WTC11 (cell line): ENCODE measurements at places on chromosomes 2 and 18. TPM values are rescaled to one million over a fixed set of nuclear protein-coding genes. Genes with fewer than 3 reads are reported as not detected.

GRCh38 chr2:200310545-200310971 lies 4.1 kb downstream of the SPATS2L start:
- H3K4me1 ChIP-seq: peaks cover 75% of the 10 kb centered on the region
- H3K36me3 ChIP-seq: peaks cover 2% of the 10 kb centered on the region; the same call in 1 of the 2 replicates
- H3K27me3 ChIP-seq: no peaks in the 10 kb centered on the region; the same call in 1 of the 2 replicates
- H3K4me3 ChIP-seq: peak overlapping the region; percentile 51

BMP10 gene
- total RNA-seq: not detected in 3 replicates

SGPP2 gene
- 0.07 to 0.11 TPM (median 0.07 TPM) in 3 replicates for total RNA-seq

ANKRD62 gene
- not detected in 3 replicates for total RNA-seq

- H3K27ac ChIP-seq: no peak overlapping the region
- peaks cover 17% of the 10 kb centered on the region for H3K4me1 ChIP-seq
- peaks cover 44% of the 10 kb centered on the region for H3K36me3 ChIP-seq
- no peaks in the 10 kb centered on the region for H3K27me3 ChIP-seq
Measured at GRCh38 chr2:42742740-42743658, 20.9 kb downstream of the OXER1 start.

DNA sequence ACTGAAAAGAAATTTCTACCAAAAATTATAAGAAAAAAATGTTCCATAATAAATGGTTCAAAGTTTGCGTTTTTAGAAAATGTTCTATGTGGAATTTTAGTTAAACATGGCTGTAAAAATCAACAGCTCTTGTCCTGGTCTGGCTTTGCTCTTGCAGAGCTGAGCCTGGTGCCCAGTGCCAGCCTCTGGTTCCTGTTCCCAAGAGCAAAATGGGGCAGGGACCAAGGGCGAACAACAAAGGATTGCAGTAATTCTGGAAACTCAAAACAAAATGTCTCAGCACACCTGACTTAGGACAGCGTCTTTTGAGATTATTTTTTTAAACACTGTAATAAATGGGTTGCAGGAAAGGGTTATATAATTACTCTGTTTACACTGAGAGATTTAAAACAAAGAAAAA lies 174.7 kb downstream of the ANAPC1 start:
- peaks cover 59% of the 10 kb centered on the region for H3K4me1 ChIP-seq
- H3K27ac ChIP-seq: no peak overlapping the region
- DNase-seq: no peak
- H3K4me3 ChIP-seq: no peak overlapping the region
- peaks cover 16% of the 10 kb centered on the region for H3K36me3 ChIP-seq

TEX44 gene
- not detected in 3 replicates for total RNA-seq

- no peak overlapping the region for H3K4me3 ChIP-seq
- H3K4me1 ChIP-seq: peaks cover 22% of the 10 kb centered on the region
- no peak for DNase-seq
- no peaks in the 10 kb centered on the region for H3K36me3 ChIP-seq
Measured at GRCh38 chr2:232892843-232893242, 22.8 kb downstream of the SNORC start.

DNA sequence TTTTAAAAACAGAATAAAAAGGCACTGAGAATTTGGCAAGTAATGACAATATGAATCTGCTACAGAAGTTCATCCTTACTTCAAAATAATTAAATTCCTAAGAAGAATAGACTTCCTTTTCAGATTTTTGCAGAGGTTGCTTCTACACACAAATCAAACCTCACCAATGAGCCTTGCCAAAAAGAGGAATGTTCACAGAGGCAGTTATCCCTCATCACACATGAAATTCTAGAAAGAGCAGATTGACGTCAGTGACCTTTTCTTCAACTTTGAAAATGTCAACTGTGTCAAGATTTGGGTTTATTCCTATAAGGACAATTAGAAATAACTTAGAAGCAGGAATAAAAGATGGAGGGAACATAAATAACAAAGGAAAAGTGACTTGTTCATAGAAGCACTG lies 64.6 kb downstream of the MBD2 start:
- DNase-seq: no peak
- no peaks in the 10 kb centered on the region for H3K4me1 ChIP-seq
- no peaks in the 10 kb centered on the region for H3K36me3 ChIP-seq
- no peaks in the 10 kb centered on the region for H3K27me3 ChIP-seq
- no peak overlapping the region for H3K27ac ChIP-seq

CHRNG gene
- 0.20 TPM in 1 of 3 replicates, not detected in the others for total RNA-seq

DNA sequence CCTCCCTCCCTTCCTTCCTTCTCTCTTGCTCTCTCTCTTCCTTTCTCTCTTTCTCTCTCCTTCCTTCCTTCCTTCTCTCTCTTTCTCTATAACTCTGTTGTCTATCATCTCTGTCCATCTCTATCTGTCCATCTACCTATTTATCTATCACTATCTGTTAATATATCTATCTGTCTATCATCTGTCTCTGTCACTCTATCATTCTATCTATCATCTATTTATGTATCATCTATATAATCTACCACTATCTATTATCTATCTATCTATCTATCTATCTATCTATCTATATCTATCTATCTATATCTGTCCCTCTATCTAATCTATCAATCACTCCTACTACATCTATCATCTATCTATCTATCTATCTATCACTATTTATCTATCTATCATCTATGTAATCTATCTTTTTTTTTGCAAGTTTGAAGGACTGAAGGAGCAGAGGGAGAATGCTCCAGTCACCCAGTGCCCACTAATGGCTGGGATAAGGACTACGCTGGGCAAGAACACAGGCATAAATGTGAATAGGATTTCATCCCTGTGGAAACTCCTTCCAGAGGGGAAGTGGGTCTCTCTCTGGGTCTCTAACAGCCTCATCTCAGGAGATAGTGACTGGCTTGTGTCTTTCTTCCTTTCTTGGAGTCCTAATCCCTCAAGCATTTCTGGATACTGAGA lies 427.0 kb downstream of the LPIN1 start:
- no peak overlapping the region for H3K4me3 ChIP-seq
- H3K27ac ChIP-seq: no peak overlapping the region
- no peaks in the 10 kb centered on the region; the same call in 1 of the 2 replicates for H3K27me3 ChIP-seq
- H3K36me3 ChIP-seq: no peaks in the 10 kb centered on the region

GRCh38 chr2:231104115-231104713 lies 20.6 kb downstream of the HTR2B start:
- no peaks in the 10 kb centered on the region for H3K27me3 ChIP-seq
- no peak overlapping the region for H3K4me3 ChIP-seq
- no peaks in the 10 kb centered on the region for H3K4me1 ChIP-seq
- DNase-seq: peak; percentile 59
- H3K36me3 ChIP-seq: peaks cover 32% of the 10 kb centered on the region

DNA sequence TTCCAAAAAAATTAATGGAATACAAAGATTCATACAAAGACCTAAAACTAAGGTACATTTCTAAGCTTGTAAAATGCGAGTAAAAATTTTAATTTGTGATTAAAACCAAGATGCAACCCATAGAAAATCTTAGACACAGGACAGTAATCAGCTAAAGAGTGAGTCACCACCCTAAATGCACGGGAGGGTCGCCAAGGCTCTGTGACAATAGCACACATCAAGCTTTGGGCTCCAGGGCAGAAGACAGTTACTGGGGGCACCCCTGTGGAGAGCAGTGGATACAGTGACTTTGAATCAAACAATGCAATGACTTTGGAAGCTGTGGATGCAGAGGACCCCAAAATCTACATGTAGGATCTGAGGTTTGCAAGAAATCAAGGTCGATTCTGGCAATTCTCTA lies 7.5 kb downstream of the FLACC1 start:
- H3K27ac ChIP-seq: no peak overlapping the region
- H3K4me3 ChIP-seq: no peak overlapping the region
- H3K36me3 ChIP-seq: no peaks in the 10 kb centered on the region
- no peaks in the 10 kb centered on the region for H3K27me3 ChIP-seq
- no peak for DNase-seq

DNA sequence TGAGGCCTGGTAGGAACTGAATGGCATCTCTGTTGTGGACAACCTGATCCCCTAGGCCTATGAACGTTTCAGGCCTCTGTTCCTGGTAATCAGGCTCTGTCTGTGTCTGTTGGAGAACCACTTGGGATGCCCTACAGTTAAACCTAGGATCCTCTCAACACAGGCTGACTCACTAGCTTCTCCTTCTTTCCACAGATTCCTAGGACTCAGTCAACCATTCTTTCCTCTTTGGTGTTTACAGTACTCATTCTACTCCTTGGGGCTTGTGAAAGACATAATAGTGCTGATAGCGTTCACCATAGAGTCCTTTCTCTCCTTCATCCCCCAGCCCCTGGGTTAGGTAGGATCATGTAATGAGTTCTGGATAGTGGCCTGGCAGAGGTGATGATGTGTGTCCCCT lies 544.3 kb downstream of the METTL4 start:
- no peak for DNase-seq
- no peak overlapping the region for H3K4me3 ChIP-seq
- no peaks in the 10 kb centered on the region; the same call in none of the 2 replicates for H3K36me3 ChIP-seq
- peaks cover 5% of the 10 kb centered on the region for H3K27me3 ChIP-seq
- peaks cover 29% of the 10 kb centered on the region for H3K4me1 ChIP-seq

DNA sequence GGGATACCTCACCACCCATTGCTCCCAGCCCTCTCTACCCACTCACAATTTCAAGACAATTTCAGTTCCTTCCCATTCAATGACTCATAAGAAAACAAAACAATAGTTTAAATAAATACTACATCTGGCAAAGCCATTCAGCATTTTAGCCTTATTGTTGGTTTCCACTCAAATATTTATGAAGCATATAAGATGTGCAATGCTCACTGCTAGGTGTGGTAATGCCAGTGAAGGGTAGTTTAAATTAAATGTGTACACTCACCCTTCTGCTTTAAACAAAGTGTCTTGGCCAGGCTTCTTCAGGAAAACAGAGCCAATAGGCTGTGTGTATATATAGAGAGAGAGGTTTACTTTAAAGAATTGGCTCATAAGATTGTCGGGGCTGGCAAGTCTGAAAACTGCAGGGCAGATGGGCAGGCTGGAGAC lies 37.0 kb downstream of the INO80C start:
- H3K4me3 ChIP-seq: no peak overlapping the region
- H3K27me3 ChIP-seq: no peaks in the 10 kb centered on the region
- peaks cover 28% of the 10 kb centered on the region for H3K4me1 ChIP-seq
- DNase-seq: no peak
- H3K27ac ChIP-seq: no peak overlapping the region

SERPINB3 gene
- total RNA-seq: 0.11 to 0.22 TPM in 2 of 3 replicates, not detected in the other

GRCh38 chr2:5057891-5058351 lies 634.3 kb upstream of the SOX11 start:
- no peak overlapping the region for H3K4me3 ChIP-seq
- no peak overlapping the region for H3K27ac ChIP-seq
- peaks cover 10% of the 10 kb centered on the region for H3K27me3 ChIP-seq
- no peak for DNase-seq

DNA sequence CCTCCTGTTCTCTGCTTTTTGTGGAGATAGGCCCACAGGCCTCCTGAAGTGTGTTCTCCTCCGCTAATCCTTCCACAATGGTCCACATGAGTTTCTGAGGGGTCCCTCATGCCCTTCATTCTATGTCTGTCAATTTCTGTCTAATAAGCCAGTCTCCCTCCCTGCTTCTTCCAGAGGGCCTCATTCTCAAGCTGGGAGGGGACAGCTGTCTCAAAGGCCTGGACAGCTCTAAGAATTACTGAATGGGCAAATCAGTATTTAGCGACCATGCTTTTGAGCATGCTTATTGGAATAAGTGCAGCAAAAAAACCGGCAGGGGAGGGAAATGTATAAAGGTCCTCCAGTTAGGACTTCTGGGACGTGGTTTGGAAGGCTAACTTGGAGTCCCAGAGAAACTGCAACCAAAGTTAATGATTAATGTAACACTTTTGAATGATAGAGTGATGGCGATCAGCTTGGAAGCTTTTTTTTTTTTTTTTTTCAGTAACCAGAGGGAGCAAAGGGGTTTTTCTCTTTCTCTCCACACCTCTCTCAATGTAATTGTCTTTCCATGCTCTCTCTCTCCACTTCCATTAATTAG lies 890.7 kb upstream of the POU3F3 start:
- H3K4me1 ChIP-seq: peaks cover 10% of the 10 kb centered on the region
- DNase-seq: no peak
- H3K27me3 ChIP-seq: no peaks in the 10 kb centered on the region

TEX51 gene
- total RNA-seq: not detected in 3 replicates

GRCh38 chr2:179655627-179656026 lies 205.8 kb downstream of the ZNF385B start:
- no peak overlapping the region for H3K27ac ChIP-seq
- no peak for DNase-seq
- no peak overlapping the region for H3K4me3 ChIP-seq
- H3K36me3 ChIP-seq: no peaks in the 10 kb centered on the region
- H3K4me1 ChIP-seq: peaks cover 9% of the 10 kb centered on the region

OXER1 gene
- 2.6 to 2.7 TPM (median 2.7 TPM) in 3 replicates for total RNA-seq

GRCh38 chr18:657311-658000 lies at the start of gene TYMS:
TSS of gene TYMS (plus strand) at chr18:657653. CDS start at chr18:657743, 90 bp downstream.
- peak; percentile 77 for DNase-seq
- peak within 1 kb of the TSS; percentile 95 for H3K27ac ChIP-seq
- peaks cover 40% of the 10 kb centered on the region for H3K4me1 ChIP-seq
- no peaks in the 10 kb centered on the region for H3K27me3 ChIP-seq
- H3K36me3 ChIP-seq: peaks cover 38% of the 10 kb centered on the region

RGPD6 gene
- total RNA-seq: 9.1 to 12.5 TPM (median 9.3 TPM) in 3 replicates

- H3K36me3 ChIP-seq: no peaks in the 10 kb centered on the region
- H3K4me3 ChIP-seq: no peak overlapping the region
- DNase-seq: no peak
- H3K27me3 ChIP-seq: no peaks in the 10 kb centered on the region
- H3K27ac ChIP-seq: no peak overlapping the region
Measured at GRCh38 chr18:57951999-57952774, 91.8 kb upstream of the NEDD4L start.

POTEE gene
- total RNA-seq: 2.1 to 2.6 TPM (median 2.2 TPM) in 3 replicates

GRCh38 chr2:46050027-46050426 lies 247.2 kb upstream of the EPAS1 start:
- no peak for DNase-seq
- peaks cover 3% of the 10 kb centered on the region; the same call in 1 of the 2 replicates for H3K4me1 ChIP-seq
- H3K27me3 ChIP-seq: no peaks in the 10 kb centered on the region
- no peaks in the 10 kb centered on the region for H3K36me3 ChIP-seq
- H3K4me3 ChIP-seq: no peak overlapping the region

DNA sequence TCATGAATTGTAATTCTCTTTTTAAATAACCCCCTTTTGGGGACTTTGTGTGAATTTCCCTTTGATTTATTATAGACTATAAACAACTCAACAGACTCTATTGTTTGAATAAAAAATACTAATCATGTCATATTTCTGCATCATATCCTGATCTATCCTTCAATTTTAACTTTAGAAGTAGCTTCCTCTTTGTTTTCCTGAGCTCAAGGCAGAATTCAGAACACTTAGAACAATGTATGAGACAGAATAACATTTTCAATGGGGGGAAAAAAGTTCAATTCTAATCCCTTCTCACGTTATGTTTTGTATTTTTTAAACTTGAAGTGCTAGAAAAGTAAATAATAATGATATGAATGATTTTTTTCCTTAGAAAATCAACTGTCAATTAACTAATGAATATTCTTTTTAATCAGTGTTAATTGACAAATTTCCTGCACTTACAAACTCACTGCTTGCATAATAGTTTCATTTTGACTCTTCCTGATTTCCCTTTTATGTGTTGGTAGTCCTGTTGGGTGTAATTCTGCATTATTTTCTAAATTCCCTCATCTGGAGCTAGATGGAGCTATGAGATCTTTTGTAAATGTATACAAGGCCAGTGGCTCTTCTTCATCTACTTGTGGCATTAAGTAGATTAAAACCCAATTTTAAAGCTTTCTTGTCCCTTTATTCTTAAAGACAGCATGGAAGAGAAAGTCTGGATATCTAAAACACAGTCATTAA lies 326.1 kb downstream of the PARD3B start:
- no peak overlapping the region for H3K4me3 ChIP-seq
- DNase-seq: no peak
- peaks cover 13% of the 10 kb centered on the region for H3K4me1 ChIP-seq
- H3K27ac ChIP-seq: no peak overlapping the region
- H3K27me3 ChIP-seq: no peaks in the 10 kb centered on the region
